ENCODE measurements at places on chromosomes 7 and 10.
A peak's percentile ranks its signal among the peaks of the same experiment; 100 is the strongest.

- DNase-seq = no peak
Observed at GRCh38 chr7:78542981-78543380, 744.4 kb downstream of the PHTF2 start.

DNA sequence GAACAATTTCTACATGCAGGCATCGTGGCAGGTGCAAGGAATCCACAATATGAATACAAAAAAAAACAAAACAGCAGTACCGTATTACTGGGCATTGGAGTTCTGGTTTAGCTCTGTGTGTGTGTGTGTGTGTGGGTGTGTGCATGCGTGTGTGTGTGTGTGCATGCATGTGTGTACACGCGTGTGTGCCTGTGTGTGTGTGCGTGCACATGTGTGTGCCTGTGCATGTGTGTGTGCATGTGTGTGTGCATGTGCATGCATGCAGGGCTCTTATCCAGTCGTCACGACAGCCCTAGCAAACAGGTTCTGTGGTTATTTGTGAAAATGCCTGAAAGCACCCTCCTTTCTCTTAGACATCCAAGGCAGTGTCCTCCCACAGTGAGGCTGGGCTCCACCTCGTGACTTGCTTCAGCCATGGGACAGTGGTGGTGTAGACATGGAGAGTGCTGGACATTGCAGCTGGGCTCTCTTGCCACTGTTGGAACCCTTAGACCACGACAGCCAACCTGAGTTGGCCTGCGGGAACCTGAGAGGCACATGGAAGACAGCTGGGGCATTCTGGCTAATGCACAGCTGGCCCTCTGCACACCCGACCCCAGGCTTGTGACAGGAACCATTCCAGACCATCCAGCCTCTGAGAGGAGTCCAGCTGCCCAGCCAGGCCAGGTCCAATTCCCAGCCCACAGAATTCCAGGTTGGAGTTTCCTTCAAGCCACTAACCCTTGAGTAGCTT lies 173.4 kb upstream of the SHH start:
- no peak for DNase-seq

DNA sequence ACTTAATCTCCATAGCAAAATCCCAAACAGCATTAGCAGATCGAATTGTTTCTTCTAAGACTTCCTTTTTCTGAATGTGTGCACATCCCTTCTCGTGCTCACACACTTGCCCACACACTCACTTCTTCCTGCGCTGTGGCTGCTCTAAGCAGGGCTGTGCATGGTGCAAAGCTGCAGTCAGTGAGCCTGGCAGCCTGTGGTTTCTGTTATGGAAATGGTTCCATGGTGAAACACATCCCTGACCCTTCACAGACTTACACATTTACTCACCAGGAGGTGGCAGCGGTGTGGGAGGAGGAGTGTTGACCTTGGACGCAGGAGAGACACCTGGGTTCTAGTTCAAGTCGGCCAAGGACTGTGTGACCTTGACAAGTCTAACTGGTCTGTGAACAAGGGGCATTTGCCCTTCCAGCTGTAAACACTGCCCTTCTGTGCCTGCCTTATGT lies 24.9 kb downstream of the MTURN start:
- no peak for DNase-seq

GRCh38 chr7:1677206-1678080 lies 7.4 kb downstream of the ELFN1 start:
- DNase-seq = no peak

DNA sequence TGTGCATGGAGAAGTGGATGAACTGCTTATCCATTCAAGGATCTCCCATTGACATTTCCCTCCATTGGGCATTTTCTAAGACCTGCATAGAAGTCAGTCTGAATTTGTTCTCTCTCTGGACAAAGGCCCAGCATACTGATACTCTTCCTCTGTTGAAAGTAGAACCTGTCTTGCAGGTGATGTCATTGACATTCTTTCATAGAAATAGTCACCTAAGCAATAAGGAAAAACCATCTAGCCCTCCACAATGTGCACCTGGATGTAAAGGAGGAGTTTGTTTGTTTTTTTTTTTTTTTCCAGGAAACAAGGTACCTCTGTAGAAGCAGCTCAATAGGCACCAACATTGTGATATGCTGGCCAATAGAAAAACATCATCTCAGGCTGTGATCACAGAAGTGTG lies 150.4 kb downstream of the DPY19L1 start:
- no peak for DNase-seq

DNA sequence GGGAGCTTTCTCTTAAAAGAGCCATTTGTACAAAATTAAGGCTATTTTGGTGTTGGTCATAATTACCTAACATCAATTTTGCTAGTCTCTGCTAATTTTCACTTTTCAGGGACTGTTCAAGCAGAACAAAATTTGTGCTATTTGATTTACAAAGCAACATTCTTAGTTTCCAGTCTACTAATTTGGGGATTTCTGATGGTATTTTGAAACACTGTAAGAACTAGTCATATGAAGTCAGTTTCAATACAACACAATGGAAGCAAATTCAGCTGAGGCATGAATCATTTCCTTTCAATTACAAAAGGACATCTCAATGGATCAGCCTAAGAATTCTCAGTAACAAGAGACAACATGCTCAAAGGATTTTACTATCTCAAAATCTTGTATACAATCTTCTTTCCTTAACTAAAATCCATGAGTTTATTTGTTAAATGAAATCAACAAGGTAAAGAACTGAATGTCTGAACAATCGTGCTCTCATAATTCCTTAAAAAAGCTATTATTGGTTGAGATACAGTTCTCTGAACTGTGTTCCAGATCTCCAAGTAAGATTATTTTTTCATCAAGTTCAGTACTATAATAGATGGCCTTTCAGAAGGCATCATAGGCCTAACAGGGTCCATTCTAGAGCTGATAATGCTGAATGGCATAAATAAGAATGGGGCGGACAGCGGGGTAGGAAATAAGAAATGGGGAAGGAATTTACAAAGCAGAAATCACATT lies 144.6 kb downstream of the NRCAM start:
- no peak for DNase-seq

GRCh38 chr7:135976312-135977006 lies 700 bp downstream of the MTPN start:
- peak; percentile 11 for DNase-seq

DNA sequence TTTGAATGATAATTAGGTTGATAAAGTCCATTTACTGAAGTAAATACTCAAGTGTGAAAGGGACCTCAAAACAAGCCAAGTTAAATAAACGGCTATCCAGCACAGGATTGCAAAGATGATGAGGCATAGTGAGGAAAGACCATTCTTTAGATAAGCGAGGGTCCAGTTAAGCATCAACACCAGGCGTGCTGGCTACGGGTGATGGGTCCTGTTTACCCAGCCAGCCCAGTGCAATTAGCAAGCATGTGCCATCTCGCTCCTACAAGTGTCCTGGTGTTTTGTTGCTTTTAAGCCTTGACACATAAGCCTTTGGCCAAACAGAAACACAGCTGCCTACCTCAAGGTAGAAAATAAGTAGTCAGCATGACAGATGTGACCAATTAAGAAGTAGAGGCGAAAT lies 7.1 kb downstream of the NEBL start:
- no peak for DNase-seq

- DNase-seq = no peak
Observed at GRCh38 chr10:84846658-84847316, 518.4 kb downstream of the CCSER2 start.

GRCh38 chr7:30155481-30155880 lies 20.7 kb downstream of the MTURN start:
- DNase-seq = no peak

- no peak for DNase-seq
Observed at GRCh38 chr10:100043344-100043743, 33.6 kb upstream of the DNMBP start.

DNA sequence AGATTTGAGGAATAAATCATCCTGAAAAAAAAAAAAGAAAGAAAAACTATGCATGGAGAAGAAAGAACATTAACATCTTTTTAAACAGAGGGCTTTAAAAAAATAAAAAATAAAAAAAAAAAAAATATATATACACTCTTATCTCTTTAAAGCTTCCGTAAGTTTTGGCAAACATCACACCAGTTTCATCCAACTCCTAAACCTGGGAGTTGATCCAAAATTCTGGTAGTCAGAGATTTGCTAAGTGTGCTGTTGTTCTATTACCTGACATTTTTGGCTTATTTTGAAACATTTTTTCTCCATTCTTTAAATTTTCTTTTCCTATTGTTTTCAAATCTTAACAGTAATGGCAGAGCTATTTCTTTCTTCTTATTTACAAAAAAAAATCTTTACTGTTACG lies 273.1 kb downstream of the AGMO start:
- DNase-seq = no peak

DNA sequence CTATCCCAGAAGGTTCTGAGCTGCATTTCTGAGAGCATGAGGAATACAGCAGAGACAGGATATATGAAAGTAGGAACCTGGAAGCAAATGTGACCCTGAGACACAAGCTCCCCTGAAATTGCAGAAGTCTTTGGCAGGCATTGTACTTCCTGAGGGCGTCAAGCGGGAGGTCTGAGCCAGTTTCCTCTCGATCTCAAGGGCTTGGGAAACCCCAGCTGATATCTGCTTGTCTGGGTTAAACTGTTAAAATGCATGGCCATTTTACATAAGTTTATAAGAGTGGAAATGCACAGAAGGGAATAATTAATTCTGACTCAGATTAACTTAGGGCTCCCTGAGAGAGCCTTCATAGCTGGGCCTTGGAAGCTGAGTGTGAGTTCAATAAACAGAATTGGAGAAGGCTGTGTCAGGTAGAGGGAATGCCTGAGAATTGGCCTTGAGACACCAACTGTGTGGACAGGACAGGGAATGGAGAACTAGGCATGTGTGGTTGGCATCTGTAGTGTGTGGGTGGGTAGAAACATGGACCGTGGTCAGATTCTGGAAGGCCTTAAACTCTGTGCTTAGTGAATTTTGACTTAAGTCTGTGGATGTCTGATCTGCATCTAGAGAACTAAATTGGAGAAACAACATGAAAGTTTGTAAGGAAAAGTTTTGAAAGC lies 53.3 kb downstream of the WIPF3 start:
- no peak for DNase-seq

- DNase-seq = no peak
Observed at GRCh38 chr10:33237736-33238624, 96.5 kb downstream of the NRP1 start.

- no peak for DNase-seq
Observed at GRCh38 chr7:157805713-157806112, 468.9 kb downstream of the DNAJB6 start.

- no peak for DNase-seq
Observed at GRCh38 chr10:79038841-79039201, 29.9 kb upstream of the ZMIZ1 start.

GRCh38 chr7:55052081-55052480 lies 33.3 kb downstream of the EGFR start:
- DNase-seq = no peak

GRCh38 chr10:60135020-60135419 lies 228.7 kb upstream of the CCDC6 start:
- no peak for DNase-seq

DNA sequence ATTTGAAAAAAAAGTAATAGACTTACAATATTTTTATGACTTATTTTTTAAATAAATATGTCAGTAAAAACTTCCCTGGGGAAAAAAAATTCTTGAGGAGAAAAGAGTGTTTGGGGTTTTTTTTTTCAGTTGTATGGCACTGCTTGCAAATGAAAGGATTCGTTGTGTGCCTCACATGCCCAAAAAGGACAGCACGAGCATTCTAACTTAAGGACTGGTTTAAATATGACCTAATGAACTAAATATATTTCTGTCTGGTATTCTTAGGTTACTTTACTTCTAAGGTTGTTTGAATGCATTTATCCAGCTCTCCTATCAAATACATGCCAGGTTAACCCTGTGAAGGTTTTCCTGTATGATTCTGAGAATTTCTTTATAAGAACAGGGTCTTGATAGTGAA lies 988 bp upstream of the CD36 start:
- no peak for DNase-seq

GRCh38 chr10:104049504-104050250 lies 36.0 kb downstream of the COL17A1 start:
- no peak for DNase-seq

DNA sequence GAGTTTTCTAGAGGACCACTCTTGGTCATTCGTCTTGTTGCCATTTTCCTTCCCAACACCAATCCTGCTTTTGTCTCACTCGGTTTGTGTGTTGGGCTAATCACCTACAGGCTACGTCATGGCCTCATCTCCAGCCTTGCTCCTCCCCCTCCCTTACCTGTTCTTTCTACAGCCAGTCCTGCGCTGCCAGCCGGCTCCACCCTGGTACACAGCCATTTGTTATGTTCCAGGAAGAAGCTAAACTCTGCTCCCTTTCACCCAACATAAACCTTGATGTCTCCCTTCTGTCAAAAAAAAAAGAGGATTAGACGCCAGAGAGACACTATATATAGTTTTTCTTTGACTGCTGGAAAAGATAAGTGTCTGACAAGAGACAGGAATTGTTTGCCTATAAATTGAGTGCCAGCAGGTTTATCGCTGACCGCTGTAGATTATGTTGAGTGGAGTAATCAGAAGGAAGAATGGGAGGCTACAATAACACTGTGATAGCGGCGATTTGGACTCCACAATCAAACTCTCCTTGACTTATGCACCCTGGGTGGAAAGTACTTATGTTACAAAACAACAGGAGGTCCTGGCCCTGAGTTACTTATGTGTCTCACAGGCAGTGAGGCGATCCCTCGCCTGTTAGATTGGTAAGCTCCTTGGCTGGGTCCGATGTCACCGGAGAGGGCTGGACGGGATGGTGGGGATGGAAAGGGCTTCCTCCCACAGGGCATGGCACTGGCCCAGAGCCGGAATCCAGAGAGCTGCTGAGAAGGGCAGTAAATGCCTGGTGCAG lies 171.3 kb upstream of the BMPER start:
- DNase-seq = no peak

- DNase-seq = no peak
Observed at GRCh38 chr7:139748373-139748765, 29.4 kb downstream of the HIPK2 start.

- no peak for DNase-seq
Observed at GRCh38 chr7:46606761-46607160, 685.7 kb upstream of the IGFBP3 start.

DNA sequence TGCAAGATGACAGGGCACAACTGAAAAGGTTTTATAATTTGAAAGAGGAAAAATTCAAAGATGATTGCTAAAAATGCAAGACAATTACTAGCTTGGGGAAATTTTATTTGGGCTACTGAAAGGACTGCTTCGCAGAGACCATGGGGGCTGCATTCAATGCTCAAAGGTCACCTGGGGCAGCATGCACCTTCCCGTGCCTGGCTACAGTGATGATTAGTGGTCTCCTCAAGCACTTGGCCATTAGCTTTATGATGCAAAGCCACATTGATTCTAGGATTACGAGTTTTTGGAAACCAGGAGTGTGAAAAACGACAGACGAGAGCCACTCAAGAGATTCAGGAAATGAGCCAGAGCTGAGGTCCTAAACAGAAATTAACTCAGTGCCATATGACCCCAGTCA lies 764.6 kb downstream of the PHTF2 start:
- DNase-seq = no peak

GRCh38 chr10:123798856-123799255 lies 92.8 kb downstream of the CPXM2 start:
- DNase-seq = no peak

- no peak for DNase-seq
Observed at GRCh38 chr7:52592698-52593097, 442.7 kb upstream of the POM121L12 start.

- DNase-seq = no peak
Observed at GRCh38 chr10:127195571-127196281, 665 bp downstream of the INSYN2A start.
